ENCODE measurements at places on chromosomes 2 and 18.

DNA sequence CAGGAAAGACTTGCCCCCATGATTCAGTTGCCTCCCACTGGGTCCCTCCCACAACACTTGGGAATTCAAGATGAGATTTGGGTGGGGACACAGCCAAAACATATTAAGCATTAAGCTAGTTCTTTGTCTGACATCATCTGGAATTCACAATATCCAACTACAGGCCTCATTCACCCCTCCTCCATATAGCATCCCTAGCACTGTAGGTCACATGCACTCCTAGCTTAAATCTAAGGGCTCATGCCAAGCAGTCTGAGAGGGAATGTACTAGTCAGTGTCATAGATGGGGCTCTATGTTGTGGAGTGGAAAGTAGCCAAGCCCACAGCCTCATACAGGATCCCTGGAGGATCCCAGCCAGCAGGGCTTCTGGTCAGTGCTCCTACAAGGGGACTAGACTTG is 92.1 kb downstream of the IRS1 start:
- DNase-seq: no peak

DNA sequence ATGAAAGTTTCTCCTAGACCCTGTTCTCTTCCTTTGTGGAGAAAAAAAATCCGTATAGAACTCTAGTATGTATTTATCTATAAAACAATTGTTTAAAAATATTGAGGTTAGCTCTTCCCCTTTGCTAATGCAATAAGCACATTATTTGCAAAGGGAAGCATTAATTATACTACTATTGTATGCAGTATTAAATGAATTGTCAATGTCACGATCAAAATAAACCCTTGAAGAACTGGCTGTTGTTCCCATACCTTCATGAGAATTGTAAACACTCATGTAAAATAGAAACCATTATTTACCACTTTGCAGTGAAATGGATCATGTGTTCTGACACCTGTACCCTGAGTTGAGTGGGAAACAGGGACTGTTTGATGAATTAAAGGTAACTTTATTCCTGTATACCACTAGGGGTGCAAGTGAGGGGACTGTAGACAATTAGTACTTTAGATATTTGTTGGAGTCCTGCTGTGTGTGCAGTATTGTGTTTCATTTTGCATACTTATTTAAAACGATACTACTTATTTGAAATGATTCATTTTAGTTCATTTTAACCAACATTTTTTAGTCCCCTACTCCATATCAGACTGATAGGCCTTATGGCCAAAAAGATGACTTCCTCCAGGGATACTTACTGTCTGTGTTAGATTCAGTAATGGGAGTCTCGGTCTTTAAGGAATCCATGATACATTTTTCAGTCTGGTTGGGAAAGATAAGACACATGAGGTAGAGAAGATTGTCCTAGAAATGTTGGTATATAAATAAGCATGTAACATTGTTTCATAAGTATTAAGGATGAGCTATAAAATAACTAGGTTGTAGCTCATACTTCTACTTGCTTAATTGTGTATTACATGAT is 7.9 kb downstream of the PKP4 start:
- DNase-seq: no peak

DNA sequence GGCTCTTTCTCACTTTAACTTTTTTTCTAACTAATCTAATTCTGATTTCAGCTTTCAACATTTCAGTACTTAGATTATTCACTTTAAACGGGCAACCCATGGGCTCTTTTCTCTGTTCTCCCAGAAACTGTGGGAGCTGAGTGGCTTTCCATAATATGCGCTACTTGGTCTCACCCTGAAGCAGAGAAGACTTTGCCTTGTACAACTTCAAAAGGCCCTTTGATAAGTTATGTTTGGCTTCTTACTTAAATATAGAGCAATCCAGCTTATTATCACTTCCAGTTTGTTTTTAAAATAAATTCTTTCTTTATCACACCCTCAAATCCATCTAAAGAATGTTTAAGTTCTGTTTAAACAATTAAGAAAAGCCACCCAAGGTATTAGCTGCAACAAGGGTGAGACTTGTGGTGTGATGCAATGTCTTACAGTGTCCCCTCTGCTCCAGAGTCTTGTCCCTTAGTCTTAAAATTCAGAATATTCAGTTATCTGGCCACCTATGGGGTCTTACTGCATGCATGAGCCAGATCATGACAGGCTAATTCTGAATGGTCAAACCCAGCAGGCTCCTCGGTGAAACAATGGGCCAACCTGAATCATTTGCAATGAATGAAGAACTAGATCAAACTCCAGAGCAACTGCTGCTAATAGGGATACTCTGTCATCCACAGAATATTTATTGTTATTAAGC is 38.8 kb downstream of the GCG start:
- no peak for DNase-seq

- DNase-seq: peak; percentile 29
Measured at GRCh38 chr2:183037553-183038340, 510 bp downstream of the NCKAP1 start.
